ENCODE measurements at places on chromosomes 16 and 17.

- DNase-seq: no peak
These were observed 36.7 kb downstream of the TK2 start for GRCh38 chr16:66513111-66513723.

DNA sequence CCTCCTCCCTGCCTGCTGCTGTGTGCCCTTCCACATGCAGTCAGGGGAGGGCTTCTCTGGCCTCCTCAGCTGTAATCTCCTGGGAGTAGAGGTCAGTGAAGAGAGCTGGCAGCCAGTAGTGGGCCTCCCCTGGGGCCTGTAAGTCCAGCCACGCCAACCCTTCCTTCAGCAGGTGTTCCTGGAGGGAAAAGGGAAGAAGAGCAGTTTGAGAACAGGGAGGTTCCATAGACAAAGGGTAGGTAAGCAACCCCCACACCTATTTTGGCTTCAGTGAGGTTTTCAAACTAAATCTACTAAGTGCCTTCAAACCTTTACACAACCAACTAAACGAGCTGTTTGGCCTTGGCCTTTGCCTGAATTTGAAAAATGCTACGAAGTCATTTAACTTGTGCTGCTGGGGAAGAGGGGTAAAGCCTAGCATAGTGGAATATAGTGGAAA, 14.2 kb downstream of the SNF8 start:
- no peak for DNase-seq

- DNase-seq: no peak
These were observed 223.9 kb downstream of the WWOX start for GRCh38 chr16:78323315-78323714.

DNA sequence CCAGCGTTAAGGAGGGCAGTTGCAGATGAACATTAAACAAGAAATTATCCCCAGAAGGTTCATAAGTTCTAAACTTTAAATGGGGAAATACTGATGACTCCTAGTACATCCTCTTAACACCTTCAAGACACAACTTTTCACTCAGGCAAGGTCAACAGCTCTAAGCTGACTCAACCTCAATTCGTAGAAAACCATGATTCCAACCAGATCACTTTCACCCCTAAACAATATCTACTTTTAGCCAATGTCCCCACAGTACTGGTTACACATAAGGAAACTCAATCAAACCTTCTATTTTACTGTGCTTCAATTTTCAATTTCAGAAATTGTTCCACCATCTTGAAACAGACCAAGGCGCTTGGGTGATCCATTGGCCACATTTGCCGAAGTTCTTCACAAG, 2.3 kb downstream of the CDYL2 start:
- no peak for DNase-seq

DNA sequence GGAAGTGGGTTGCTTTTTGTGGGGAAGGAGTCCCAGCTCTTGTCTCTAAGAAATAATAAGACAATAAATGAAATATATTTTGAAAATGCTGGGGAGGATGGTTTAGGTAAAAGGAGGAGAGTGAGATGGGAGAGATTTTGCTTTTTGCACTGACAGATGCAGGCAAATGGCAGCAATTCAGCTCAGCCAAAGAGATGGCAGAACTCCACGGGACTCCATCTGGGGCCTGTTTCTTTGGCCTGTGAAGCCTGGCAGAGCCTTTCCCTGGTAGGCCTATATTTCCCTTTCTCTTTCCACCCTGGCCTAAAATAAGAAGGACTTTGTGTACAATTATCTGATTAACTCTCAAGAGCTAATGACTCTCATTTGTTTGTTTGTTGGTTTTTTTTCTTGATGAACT, 1525.1 kb downstream of the CDH11 start:
- DNase-seq: no peak

DNA sequence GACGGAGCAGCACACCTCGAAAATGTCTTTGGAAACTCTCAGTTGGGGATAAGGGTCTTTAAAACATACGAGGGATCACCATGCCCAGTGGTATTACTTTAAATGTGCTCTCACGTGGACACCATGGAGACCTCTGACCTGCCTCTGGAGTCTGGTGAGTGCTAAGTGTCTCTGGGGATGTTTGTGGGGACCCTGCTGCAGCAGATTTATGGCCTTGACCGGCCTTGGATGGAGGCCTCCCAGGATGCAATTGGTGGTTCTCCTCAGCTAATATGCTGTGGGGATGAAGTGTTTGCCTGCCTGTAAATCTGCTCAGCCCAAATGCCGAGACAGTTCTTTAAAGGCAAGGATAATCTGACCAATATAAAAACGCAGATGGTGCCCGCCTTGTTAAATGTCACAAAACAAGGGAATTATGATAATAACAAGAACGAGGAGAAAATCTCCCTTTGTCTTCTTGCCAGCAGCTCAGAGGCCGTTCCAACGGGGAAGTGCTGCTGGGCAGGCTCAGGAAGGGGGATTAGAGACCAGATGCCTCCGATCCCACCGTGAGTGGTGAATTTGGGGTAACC, 154.4 kb downstream of the ABCC12 start:
- no peak for DNase-seq

GRCh38 chr16:11367483-11367906, 22.2 kb downstream of the RMI2 start:
- DNase-seq: no peak

DNA sequence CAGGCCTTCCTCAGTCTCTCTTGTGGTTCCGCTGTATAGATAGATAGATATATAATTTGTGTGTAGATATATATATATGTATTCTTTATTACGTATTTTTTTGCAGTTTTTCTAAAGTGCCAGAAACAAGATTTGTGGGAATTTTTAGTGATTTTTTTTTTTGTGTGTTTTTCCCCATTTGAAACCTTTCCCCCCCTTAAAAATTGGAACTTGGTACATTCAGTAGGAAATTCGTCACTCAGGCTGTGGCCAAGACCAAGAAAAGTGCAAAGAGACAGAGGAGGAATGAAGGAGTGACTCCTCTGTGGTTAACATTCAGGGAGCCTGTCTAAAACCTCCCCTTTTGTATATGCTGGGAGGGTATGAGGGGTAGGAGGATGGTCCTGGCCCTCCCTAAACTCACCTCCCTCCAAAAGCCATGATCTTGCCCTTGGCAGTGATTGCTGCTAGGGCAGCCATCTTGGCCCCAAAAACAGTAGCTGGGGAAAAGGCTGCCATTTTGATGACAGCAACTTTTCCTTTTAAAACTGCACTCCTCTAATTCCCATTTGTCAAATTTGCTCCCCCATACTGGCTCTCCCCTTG, 15.2 kb downstream of the CHRNB1 start:
- DNase-seq: no peak

DNA sequence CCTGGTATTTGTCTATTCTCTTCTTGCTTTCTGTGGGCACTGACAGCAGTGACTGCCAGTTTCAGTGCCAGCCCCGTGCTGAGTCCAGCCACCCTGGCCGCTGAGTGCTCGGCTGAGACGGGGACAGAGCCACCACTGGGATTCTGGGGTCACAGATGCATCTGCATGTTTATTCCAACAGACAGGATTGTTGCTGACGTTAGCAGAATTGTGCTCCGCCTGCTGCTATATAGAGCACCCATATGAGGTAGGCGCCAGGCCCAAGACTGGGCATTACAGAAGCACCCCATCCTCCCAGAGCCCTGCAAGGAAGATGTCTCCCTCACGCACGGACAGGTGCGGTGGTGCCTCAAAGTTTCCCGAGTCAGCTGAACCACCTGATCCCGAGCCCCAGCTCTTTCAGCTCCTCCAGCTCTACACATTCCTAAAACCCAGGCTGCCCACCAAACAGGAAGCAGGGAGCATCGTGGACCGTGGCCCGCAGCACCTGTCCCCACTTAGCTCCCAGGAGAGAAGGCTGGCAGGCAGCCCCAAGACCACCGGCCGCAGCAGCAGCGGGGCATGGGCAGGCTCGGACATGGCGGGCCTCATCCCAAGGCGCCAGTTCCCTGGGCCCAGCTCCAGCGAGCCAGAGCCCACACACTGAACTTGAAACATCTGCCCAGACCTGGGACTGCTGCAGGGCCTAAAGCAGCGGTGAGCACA, 44.9 kb upstream of the RASD1 start:
- no peak for DNase-seq

GRCh38 chr17:65485388-65486299, 75.8 kb downstream of the AXIN2 start:
- no peak for DNase-seq

- peak; percentile 45 for DNase-seq
These were observed 26.4 kb upstream of the ARL4D start for GRCh38 chr17:43372273-43372911.

- DNase-seq: no peak
These were observed 12.1 kb upstream of the HYDIN start for GRCh38 chr16:71242601-71243000.

DNA sequence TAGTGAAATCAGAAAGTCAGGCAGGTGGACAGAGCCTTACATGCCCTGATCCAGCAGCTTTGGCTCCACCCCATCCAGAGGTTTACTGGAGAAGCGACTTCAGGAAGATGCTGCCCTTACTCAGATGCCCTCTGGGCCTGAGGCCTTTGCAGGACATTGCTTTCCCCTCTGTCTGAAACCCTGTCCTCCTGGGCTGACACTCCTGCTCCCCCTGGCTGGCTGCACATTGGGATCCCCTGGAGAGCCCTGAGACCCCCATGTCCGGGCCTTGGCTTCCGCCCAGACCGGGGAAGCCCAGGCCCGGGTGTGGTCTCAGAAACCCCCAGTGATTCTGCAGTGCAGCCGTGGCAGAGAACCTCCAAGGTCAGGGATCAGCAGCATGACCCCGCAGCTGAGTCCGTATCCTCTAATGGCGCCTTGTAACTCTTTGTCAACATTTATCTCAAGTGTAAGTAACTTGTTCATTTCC, 36.6 kb downstream of the BCO1 start:
- DNase-seq: no peak

GRCh38 chr16:75494661-75495075, 573 bp downstream of the CHST6 start:
- DNase-seq: no peak

DNA sequence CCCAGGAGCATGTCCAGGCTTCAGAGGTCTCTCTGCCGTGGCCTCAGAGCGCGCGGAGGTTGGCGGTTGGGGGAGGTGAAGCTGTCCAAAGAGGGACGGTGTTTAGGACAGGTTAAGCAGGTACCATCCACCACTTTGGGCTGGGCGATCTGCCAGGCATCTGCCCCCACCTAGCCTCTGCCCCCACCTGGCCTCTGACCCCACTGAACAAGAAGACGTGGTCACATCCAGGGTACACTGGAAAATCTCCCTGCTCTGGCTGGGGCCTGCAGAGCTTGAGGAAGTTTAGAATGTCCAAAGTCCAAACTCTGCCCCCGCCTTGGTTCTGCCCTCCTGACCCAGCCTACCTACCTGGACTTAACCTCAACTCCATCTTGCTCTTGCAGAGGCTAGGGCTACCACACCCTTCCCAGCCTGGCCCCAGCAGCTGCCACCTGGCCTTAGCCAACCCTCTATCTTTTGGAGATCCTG, 1.6 kb downstream of the ITGA3 start:
- DNase-seq: no peak

- no peak for DNase-seq
These were observed 14.4 kb downstream of the FA2H start for GRCh38 chr16:74760007-74760767.

DNA sequence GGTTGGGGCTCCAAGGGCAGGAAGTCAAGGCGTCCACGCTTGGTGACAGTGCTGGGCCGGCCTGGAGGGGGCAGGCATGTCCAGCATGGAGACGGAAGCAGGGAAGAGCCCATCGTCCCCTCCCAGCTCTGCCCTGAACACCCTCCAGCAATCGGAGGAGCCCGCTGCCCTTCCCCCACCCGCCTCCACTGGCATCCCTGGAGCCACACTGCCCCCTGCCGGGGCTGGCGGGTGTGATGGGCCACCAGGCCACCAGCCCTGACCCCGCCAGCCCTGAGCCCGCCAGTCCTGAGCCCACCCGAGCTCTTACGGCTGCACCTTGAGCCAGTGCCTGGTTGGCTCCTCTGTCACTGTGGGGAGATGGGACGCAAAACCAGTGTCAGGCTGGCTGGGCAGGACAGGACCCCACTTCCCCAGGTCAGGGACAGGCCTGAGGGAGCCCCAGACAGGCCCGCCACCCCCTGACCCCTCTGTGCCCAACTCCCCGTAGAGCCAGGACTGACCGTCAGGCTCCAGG, 4.1 kb upstream of the CDH15 start:
- peak; percentile 67 for DNase-seq

Measured in GDM1 (cell line).